GM13976 (cell line): ENCODE measurements at places on chromosomes 12 and 14.

DNA sequence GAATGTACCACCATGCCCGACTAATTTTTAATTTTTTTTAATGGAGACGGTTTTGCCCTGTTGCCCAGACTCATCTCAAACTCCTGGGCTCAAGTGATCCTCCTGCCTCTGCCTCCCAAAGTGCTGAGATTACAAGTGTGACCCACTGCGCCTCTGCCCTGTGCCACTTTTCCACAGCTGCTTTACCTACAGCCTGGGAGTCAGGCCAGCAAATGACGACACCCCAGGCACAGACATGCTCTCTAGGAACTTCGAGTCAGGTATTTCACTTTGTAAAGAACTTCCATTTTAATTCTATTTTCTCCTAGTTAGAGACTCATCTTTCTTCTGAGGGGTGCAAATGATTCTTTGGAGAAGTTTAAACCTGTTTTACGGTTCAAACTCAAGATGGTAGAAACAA is 89.0 kb downstream of the ETV6 start:
- no peak for DNase-seq

GRCh38 chr14:45123271-45123670 is 11.0 kb downstream of the FKBP3 start:
- DNase-seq: no peak

- no peak for DNase-seq
Observed at GRCh38 chr14:32800320-32800719, 138.4 kb upstream of the NPAS3 start.

DNA sequence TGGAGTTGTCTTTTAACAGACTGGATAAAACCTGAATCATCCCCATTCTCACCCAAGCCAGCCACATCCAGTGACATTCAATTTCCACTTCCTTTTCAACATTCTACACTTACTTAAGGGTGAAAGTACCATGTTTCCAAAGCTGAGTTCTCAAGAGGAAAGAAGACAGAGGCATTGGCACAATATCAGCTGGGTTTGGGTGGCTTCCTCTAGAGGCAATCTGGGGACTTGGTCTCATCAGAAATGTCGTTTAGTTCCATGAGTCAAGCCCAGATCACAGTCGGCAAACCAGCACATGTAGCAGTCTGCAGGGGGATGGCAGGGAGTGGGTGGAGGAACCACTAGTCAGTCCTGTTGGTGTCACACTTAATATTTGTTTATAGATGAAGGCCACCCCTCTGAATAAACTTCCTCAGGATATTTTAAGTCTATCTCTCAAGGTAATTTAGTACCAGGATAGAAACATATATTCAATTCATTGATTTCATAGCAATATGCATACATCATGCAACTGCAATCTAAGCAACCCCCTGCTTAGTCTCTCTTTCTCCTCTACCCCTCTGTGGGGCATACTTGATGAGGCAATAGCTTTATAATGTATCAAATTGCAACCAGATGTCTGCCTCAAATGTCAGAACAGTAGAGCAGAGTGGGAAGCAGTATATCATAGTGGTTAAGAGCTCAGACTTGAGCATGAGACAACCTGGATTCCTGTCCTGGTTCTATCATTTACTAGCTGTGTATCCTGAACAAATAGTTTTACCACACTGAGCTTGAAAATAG is 3.0 kb downstream of the SRRM4 start:
- DNase-seq: no peak

GRCh38 chr12:124543052-124543589 is 24.3 kb downstream of the NCOR2 start:
- DNase-seq: no peak

- no peak for DNase-seq
Observed at GRCh38 chr12:72432037-72432604, 160.0 kb downstream of the TRHDE start.

DNA sequence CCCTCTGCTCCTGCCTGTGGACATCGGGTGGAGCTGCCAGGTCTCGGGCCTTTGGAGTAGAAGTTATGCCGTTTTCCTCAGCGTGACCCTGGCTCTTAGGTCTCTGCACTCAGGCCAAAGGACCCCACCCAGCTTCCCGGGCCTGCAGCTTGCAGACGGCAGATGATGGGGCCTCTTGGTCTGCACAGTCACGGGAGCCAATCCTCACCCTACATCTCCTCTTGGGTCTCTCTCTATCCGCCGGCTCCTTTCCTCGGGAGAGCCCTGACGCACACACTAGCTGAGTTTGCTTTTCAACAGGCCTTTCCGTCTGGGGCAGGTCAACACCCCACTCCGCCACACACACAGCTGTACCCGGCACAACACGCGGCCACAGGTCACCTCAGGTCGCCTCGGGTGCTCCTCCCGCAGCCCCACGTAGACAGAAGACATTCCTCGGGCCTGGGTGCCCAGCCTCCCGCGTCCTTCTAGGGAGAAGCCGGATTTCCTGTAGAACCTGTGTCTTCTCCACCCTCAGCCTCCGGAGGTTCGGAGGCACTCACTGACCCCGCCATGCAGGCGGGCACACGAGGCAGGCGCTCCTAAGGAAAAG is 9.9 kb downstream of the GALNT9 start:
- no peak for DNase-seq

- DNase-seq: peak; percentile 28
Observed at GRCh38 chr12:10033783-10034545, 3.5 kb downstream of the CLEC9A start.

GRCh38 chr12:7935590-7936581 is at the start of gene SLC2A3:
TSS of gene SLC2A3 (minus strand) at chr12:7936187. CDS start at chr12:7936034, 153 bp downstream.
- DNase-seq: peak; percentile 83

GRCh38 chr14:101177301-101177971 is 273.9 kb upstream of the RTL1 start:
- DNase-seq: no peak

- no peak for DNase-seq
Observed at GRCh38 chr12:45121224-45121623, 70.3 kb upstream of the DBX2 start.

GRCh38 chr14:92959761-92960680 is 37.1 kb downstream of the CHGA start:
- DNase-seq: no peak

DNA sequence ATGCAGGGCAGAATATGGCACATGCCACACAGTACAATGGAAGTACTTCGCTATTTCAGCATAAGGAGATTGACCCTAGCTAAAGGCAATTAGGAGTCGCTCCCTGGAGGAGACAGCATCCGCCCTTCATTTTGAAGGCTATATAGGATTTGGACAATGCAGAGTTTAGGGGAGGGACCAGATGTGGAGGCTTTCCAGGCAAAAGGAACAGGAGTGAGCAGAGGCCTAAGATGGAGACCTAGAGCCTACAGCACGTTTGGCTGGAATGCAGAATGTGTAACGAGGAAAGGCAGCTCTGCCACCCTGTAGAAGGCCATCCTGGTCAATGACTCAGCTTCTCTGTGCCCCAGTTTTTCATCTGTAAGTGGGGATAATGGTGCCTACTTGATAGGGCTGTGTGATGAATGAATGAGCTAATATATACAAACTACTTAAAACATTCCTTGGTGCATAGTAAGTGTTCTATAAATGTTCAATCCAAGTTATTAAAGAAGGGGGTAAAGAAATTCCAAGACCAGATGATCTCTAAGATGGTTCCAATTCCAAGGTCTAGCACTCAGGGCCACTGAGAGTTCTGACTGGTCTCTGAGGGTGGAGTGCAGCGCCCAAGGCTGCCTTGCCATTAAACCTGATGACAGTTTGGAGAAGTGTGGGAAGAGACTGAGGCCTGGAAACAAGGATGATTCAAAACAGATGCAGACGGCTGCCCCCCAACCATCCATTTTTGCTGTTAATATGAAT is 54.3 kb upstream of the FRMD6 start:
- DNase-seq: no peak

DNA sequence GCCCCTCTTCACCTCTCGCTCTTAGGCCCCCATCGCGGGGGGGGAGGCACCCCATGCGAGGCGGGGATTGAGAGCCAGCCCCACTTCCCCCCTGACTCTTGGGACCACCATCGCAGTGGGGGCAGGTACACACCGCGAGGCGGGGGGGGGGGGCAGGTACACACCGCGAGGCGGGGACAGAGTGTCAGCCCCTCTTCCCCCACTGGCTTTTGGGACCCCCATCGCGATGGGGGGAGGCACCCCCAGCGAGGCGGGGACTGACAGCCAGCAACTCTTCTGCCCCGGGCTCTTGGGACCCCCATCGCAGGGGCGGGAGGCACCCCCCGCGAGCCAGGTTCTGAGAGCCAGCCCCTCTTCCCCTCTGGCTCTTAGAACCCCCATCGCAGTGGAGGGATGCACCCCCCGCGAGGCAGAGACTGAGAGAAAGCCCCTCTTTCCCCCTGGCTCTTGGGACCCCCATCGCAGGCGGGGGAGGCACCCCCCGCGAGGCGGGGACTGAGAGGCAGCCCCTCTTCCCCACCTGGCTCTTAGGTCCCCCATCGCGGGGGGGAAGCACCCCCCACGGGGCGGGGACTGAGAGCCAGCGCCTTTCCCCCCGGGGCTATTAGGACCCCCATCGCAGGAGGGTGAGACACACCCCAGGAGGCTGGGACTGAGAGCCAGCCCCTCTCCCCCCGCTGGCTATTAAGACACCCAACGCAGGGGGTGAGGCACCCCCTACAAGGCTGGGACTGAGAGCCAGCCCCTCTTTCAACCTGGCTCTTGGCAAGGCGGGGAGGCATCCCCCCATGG is 196.5 kb upstream of the PZP start:
- DNase-seq: peak; percentile 50

GRCh38 chr12:108972358-108972757 is 48.5 kb downstream of the SVOP start:
- DNase-seq: no peak

- DNase-seq: no peak
Observed at GRCh38 chr12:132248453-132249167, 80.8 kb downstream of the GALNT9 start.

DNA sequence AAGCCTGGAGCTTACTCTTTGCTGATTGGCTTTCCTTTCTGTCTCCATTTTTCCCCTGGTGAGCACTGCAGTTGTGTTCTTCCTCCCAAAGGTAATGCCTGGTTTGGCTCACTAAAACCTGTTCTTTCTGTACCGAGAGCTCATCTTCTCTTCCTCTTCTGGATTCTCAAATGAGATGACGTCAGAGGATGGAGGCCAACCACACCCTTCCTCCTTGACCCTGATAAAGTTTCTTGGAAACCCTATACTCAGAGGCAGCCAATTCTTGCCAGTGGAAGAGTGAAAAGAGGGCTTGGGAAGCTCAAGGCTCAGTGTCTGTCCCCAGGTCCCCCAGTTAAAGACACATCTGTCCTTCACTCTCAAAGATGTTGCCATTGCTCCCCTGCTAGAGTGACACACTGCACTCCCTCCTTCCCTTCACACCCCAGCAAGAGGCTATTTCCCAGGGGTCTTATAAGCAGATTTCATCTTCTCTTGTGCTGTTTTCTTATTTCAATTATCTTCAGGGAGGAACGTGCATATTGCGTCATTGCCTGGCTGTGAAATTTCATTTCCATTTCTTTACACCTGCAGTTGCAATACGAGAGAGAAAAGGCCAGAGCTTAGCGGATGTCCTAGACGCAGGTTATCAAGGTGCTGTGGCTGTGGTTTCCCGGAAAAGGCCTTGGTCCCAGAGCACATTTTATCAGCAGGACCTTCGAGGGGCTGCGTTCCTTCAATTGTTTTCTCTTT is 27.3 kb downstream of the NTF3 start:
- no peak for DNase-seq

- no peak for DNase-seq
Observed at GRCh38 chr12:14950421-14950820, 11.0 kb downstream of the ARHGDIB start.

DNA sequence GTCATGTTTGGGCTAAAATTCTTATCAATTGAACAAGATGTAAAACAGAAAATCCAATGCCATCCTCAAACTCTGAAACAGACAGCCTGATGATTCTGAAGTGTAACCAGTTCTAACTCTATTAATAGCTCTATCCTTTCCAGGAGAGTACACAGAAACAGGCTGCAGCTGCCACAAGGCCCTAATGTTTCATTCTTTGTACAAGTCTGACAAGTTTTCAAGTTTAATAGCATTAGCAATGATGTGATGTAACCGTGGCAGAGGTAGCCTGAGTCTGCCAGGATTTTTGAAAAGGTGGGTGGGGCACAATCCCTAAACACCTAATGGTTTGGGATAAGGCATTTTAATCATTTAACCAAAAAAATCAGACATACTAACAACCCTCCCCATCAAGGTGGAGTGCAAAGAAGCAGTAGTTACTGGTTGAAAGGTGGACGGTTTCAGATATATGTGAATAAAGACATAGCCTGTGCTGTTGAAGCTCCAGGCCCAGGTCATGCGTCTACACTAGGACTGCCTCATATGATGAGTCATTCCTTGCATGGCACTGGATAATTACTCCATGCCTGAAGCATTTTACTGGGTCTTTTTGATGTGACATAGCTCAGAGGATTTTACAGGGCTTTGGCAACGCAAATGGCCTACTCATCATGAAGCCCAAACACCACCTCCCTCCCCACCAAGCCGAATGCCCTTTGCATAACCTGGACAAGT is 145.1 kb upstream of the GRIP1 start:
- no peak for DNase-seq

DNA sequence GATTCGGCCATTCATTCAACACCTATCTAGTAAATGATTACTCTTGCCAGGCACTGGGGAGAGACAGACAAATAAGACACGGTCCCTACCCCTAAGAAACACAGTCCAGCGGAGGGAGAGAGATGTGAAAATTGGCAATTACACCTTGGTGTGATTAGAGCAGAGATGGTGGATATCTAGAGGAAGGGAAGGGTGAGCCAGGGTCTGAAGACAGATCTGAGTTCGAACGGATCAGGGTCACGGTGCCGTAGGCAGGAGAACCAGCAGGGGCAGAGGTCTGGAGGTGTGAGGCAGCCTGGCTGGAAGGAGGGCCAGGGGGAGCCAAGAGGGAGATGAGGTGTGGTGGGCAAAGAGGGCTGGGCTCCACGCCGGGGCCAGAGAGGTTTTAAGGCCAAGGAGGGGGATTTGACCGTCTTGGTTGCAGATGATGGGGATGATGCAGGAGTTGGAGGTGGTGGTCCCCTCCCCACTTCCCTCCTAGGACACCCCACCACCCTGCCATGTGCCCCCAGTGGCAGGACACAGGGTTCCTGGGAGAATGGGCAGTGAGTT is 27.1 kb downstream of the FAM222A start:
- DNase-seq: no peak

DNA sequence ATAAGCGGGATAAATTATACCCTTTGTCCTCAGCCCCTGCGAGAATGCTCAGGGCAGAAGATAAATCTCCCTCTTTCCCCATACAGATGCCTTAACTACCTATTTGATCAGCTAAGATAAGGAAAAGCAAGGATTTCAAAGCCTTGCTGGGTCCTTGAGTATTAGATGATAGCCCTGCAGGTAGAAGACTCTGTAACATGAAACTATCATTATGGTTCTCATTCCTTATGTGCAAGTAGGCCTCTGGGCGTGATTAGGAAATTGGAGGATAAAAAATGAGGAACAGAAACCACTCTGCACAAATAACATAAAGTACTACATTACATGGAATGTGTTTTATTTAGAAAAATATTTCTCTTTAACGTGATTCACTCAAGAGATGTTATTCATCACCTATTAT is 14.5 kb upstream of the WDR89 start:
- no peak for DNase-seq

GRCh38 chr12:123617580-123617979 is 15.7 kb downstream of the DDX55 start:
- DNase-seq: no peak
